AG10803 (cell line): ENCODE measurements at places on chromosomes 5 and 9.

DNA sequence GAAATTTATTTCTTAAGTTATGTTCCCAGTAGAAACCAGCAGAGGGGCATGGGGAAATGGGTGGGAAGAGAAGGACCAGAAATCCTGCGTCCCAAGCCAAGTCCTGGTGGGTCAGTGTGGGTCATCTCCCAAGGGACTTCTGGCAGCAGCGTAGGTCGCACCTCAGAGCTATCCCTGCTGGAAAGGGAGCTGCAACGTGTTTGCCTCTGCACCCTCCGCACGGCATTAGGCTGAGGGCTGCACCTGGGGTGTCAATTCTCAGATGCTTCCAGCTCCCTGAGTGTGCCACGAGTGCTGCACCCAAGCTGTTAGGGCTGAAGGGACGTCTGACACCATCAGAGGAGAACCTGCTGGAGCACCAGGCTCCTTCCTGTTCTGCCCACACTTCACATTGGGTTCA, 182.8 kb downstream of the CACNA1B start:
- DNase-seq, result no peak

DNA sequence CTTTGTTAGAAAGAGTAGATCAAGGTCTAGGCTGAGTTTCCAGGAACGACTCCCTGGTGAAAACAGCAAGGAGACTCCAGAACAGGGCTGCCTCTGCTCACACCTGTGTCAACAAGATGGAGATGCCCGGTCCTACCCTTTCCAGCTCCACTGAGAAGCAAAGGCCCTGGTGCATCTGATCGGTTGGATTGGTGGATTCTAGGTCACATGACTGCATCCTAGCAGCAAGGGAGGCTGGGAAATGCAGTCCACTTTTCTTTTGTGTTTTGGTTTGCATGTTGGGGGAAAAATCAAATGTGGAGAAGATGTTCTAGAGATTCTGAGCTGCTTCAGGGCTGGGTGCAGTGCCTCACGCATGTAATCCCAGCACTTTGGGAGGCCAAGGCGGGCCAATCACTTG, 82.0 kb upstream of the TRIO start:
- no peak for DNase-seq

GRCh38 chr9:132806723-132807421, 71.2 kb downstream of the AK8 start:
- peak; percentile 11 for DNase-seq

DNA sequence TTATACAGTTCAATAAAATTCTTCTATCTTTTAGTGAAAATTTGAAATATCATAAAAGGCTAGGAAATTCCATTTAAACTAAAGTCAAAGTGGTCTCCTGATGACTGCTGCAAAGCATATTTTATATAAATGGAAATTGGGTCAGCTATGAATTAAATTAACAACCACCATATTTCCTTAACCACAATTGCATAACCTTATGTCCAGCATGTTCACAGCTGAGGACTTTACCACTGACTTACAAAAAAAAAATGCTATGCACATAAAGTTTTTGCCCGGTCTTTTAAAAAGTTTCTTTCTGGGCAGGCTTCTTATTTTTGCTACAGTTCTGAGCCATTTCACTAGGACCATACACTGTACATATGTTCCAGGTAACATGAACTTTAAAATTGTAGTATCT, 208.6 kb upstream of the RGMB start:
- DNase-seq, result peak; percentile 66

- DNase-seq, result peak; percentile 7
Measured at GRCh38 chr5:136276946-136277345, 84.0 kb upstream of the SMIM32 start.

GRCh38 chr9:126704157-126704891, 90.6 kb downstream of the LMX1B start:
- DNase-seq, result peak; percentile 16
